Ascending aorta (tissue), 2 donors: ENCODE measurements at places on chromosomes 6 and 20.

DNA sequence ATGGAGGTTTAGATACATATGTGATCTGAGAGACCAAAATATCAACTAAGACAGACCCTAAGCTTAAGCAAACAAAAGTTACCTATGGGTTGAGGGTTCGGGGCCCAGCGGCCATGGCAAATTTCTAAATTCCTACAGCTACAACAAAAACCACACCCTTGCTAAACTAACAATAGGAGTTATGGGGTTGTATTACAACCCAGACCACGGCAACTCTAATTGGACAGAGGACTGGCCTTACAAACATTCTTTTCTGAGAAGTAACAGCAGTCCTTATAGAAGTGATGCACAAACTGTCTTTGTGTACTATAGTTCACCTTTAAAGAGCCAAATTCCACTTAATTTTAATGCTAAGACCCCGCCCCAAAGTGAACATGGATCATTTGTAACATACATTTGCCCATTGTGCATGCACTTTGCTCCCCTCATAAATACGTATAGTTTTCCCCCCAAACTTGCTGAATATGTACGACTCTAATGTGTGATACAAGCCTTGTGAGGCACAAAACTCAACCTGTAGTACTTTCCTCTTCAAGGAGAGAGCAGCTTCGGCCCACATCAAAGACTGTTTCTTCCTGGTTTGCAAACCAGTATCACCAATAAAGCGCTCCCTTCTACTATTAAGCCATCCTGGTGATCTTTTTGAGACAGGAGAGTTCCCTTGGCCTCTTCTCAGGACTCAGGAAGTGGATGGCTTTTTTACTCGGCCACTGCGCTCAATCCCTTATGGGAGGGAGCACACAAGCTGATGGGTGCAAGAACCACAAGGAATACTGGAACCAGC is 25.6 kb upstream of the MBOAT1 start:
- DNase-seq, result no peak

DNA sequence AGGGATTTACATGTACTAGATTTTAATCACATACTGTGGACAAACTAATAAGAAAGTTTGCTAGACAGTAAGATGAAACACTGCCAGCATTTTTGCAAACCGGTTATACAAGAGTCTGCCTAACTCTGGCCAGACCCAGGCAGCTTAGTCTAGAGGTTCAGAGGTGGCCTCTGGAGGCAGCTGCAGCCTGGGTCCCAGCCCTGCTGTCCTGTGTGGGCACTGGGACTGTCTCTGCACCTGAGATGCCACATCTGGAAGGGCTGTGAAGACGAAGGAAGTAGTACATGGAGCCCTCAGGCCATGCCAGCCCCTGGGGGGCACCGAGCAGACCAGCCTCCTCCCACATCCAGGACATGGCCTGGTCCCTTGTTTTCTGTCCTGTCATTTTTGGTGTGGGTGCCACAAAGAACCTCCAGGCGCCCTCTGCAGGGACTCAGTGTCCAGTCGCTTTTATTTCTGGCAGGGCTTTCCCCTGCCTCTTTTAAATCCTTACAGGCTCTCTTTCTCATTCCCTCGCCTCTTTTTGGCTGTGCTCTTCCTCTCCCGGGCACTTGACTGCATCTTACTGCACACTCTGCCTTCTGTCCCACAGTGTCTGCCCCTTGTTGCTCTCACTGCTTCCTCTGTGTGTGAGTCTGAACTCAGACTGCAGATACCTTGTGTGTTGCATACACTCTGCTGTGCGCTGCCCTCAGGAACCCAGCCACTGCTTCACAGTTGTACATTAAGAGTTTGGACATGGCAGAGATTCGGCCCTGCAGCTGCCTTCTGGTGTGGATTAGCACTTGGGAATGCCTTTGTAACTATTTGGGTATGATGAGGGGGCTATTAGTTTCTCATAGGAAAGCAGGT is 216.7 kb downstream of the ZDHHC14 start:
- DNase-seq, result no peak

- no peak for DNase-seq
Observed at GRCh38 chr20:22584922-22585785, 782 bp upstream of the FOXA2 start.

GRCh38 chr6:135680964-135681913 is 170.3 kb upstream of the PDE7B start:
- DNase-seq, result no peak

GRCh38 chr6:45116714-45117410 is 211.3 kb upstream of the RUNX2 start:
- no peak for DNase-seq

DNA sequence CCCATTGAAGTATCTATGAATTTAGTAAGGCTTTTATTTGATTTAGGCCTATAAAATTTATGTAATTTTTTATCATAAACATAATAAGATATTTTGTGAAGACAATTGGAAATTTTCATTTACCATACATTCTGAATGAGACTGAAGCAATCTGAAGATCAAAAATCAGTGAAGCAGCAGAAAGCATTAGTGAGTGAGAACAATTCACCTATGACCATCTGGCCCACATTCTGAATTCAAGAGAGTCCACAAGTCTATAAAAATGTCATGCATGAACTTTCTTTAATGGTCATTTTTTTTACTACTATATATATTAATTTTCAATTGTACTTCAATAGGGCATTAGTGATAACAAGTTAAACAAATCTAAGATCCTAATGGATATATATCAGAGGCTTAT is 1026.6 kb upstream of the MAP3K7 start:
- no peak for DNase-seq

DNA sequence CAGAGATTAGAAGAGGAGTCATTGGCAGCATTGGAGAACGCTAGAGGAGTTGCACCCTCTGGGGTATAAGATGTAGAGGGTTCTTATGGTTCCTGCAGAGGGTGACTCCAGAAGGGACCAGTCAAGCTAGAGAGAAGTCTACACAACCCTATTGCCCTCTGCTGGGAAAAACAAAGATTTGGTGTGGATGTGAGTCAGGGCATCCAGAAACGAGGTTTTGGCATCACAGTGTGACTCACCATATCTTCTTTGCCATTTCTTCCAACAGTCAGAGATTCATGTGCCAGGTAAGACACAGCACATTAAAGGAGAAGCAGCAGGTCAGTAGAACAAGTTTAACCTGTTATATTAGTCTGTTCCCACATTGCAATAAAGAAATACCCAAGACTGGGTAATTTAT is 598.8 kb downstream of the MAFB start:
- no peak for DNase-seq

- DNase-seq, result no peak
Observed at GRCh38 chr6:104409913-104410312, 449.8 kb downstream of the HACE1 start.

- DNase-seq, result no peak
Observed at GRCh38 chr20:24761220-24762065, 187.6 kb upstream of the CST7 start.

DNA sequence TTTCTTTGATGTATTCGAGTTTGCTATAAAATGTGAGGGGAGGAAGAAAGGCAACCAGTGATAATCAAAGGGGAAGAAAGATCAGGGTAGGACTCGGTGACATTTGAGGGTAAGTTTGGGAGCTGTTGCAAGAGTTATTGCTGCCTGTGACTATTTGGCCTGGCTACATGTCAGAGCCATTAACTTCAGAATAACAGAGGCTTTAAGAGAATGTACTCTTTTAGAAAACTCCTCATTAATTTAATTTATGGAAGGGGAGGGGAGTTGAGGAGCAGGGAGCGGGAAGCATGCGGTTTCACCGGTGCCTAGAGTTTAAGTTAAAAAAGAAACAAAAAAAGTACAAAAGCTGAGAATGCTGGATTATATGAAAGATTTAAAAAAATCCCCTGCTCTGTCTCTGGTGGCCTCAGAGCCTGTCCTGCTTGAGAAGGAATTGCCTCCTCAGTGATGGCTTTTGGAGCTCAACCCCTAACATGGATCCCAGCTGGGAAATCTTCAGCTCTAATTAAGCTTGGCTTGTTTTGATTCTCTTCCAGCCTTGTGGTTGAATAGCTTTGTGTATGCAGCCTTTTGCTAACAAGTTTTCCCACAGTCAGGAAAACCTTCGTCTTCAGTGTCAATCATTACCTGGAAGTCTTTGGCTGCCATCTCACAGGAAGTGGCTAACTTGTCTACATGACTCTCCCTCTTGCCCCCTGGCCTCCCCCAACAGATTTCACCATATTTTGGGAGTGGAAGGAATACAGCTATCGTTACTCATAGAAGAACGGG is 238.2 kb downstream of the SOX4 start:
- DNase-seq, result no peak

DNA sequence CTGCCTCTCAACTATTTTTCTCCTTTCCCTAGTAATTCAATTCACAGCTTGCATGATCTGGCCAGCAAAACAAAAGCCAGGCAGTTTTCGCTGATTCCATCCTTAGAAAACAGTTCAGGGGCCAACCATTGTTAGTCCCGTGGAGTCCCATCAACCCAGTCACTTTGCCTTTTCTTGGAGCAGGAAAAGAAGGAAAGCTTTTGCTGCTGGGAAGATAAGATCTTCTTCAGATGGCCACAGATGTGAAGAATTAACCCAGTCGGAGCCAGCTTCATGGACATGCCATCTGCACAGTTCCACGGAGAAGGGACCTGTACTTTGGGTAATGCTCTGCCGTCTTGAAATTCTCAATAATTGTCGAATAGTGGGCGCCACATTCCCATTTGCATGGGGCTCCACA is 76.9 kb upstream of the TSHZ2 start:
- DNase-seq, result no peak
